Lower lobe of right lung (tissue), 2 donors: ENCODE measurements at places on chromosomes 12 and 14. TPM values are rescaled to one million over a fixed set of nuclear protein-coding genes. Genes with fewer than 3 reads are reported as not detected.

- no peak overlapping the region for H3K4me3 ChIP-seq
- H3K27ac ChIP-seq, result no peak overlapping the region
- H3K27me3 ChIP-seq, result no peaks in the 10 kb centered on the region
- H3K4me1 ChIP-seq, result no peaks in the 10 kb centered on the region
These were observed 31.9 kb upstream of the PAPOLA start for GRCh38 chr14:96470331-96470730.

DNA sequence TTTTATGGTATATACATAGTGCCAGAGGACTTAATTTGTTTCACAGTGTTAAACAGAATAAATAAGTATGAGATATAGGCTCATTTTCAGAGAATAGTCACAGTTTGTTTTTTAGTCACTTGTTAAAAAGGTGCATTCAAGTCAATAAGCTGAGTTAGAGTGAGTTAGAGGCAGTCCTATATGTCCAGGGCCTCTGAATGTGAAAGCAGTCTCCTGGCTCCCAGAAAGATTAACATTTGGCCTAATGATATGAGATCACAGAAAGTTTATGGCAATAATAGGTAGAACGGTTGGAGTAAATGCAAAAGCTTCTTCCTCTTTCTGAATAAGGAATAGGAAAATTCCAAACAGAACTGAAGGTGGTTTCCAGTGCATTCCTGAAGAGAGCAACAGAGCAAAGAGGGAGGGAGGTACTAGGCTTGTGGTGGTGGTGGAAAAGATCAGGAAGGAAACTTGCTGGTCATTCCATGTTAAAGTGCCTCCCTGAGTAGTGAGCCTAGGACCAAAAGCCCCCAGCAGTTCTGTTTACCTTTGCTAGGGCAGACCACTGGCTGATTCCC lies 54.4 kb downstream of the SLC38A4 start:
- peaks cover 10% of the 10 kb centered on the region for H3K4me1 ChIP-seq
- H3K36me3 ChIP-seq, result no peaks in the 10 kb centered on the region
- H3K27me3 ChIP-seq, result no peaks in the 10 kb centered on the region
- no peak overlapping the region for H3K4me3 ChIP-seq

The RNF41 gene
- total RNA-seq, result 49.8 TPM

DNA sequence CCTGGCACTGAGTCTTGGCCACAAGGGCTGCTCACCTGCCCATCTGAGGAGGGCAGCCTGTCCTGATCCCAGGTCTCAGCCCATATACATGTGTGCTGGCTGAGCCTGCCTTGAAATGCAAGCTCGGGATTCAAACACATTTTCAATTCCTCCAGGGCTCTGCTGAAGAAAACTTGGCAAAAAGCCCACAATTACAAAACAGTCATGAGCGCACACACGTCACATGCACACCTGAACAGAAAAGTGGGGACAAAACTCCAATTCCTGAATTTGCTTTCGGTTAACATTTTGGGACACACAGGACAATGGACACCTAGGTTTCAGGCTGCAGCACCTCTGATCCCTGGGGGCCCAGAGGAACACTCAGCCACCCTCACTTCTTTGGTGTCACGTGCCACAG lies 113.9 kb downstream of the RBM19 start:
- no peaks in the 10 kb centered on the region for H3K27me3 ChIP-seq
- H3K27ac ChIP-seq, result no peak overlapping the region
- H3K4me1 ChIP-seq, result no peaks in the 10 kb centered on the region
- H3K36me3 ChIP-seq, result peaks cover 36% of the 10 kb centered on the region
- no peak overlapping the region for H3K4me3 ChIP-seq
- DNase-seq, result no peak

The BICDL1 gene
- total RNA-seq, result 9.0 TPM

The MIP gene
- total RNA-seq, result not detected

DNA sequence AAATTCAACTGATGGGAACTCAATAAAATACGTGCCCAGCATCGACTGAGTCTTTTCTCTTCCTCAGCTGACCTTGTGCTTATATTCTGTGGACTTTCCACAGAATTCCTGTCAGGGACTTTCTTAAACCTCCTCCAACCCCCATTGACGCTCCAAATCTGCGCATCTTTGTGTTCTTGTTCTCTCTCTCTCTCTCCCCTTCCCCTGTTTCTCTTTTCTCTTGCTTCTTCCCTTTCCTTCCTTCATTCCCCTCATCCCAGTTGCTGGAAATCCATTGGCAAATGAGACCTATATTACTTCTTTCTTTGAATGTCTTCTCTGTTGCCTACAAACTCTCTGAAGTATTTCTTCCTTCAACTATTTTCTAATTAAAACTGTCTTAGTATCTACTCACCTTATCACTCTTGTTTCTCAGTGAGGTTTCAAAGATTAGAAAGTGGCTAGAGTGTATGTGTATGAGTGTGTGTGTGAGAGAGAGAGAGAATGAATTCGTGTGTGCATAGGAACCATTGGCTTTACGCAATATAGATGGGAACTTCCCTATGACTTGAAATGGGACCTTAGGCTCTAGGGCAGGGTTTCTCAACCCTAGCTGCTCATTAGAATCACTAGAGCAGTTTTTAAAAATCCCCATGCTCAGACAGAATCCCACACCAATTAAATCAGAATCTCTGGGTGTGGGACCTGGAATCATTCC lies 41.8 kb upstream of the DHRS7 start:
- no peaks in the 10 kb centered on the region for H3K36me3 ChIP-seq
- no peak overlapping the region for H3K4me3 ChIP-seq
- DNase-seq, result no peak
- no peaks in the 10 kb centered on the region for H3K4me1 ChIP-seq
- H3K27me3 ChIP-seq, result no peaks in the 10 kb centered on the region

DNA sequence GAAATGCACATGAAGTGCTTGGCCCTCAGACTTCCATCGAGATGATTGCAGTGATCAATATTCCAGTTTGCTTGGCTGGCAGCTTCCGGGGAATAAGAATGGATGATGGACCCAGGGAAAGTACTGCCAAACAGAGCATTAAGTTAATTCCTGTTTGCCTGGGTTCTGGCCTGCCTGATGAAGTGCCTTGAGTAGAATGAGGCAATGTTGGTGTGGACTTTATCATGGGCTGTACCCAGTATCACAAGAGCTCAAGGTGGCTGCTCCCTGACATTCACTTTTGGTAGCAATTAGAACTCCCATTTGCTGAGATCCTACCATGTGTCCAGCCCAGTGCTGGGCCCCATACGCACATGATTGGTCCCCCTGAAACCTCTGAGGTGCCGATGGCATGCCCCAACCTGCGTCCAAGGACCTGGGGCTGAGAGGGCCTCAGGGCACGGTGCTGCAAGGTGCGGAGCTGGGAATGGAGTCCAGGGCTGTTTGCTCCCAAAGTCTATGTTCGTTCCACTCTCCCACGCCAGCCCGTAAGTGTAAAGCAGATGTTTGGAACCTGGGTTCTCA lies 80.7 kb downstream of the SLC25A47 start:
- peaks cover 13% of the 10 kb centered on the region for H3K4me1 ChIP-seq
- DNase-seq, result no peak
- H3K27me3 ChIP-seq, result no peaks in the 10 kb centered on the region
- H3K4me3 ChIP-seq, result no peak overlapping the region
- H3K36me3 ChIP-seq, result no peaks in the 10 kb centered on the region

The TRIM9 gene
- total RNA-seq, result 0.92 TPM

DNA sequence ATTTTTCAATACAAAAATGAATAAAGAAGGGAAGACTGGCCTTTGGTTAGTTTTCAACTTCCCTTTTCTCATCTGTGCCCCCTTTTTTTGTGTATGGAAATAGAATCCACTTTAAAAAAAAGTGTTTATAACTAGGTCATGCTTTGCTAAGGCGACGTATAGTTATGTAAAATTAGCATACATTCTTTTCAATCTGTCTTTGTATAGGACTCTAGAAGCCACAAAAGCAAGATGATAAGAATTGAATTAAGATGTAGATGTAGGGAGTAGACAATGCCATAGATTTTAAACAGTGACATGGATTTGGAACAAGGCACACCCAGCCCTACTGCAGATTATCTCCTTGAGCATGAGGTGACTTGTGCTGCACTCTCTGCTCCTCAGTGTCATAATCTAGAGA lies 354.3 kb downstream of the TMTC2 start:
- DNase-seq, result no peak
- no peaks in the 10 kb centered on the region for H3K36me3 ChIP-seq
- H3K27ac ChIP-seq, result no peak overlapping the region

DNA sequence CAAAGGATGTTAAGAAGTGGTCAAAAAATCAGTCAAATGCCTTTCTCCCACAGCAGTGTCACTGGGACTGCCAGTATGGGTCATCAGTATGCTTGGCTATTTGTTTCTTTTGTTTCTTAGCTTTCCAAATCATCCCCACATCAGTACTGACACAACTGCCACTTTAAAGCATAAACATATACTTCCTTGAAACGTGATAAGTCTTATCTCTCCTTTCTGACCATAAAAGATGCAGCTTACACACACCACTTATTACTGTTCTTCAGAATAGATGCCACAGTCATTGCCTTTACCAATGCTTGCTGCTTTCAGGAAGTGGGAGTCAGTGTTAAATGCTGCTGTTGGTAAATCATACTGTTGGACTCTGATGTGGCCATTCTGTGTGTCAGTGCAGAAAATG lies 18.6 kb upstream of the GARIN2 start:
- H3K27ac ChIP-seq, result no peak overlapping the region
- no peaks in the 10 kb centered on the region for H3K27me3 ChIP-seq
- no peak for DNase-seq
- no peak overlapping the region for H3K4me3 ChIP-seq
- H3K4me1 ChIP-seq, result no peaks in the 10 kb centered on the region
- H3K36me3 ChIP-seq, result no peaks in the 10 kb centered on the region

The SMCO2 gene
- total RNA-seq, result 0.47 TPM

DNA sequence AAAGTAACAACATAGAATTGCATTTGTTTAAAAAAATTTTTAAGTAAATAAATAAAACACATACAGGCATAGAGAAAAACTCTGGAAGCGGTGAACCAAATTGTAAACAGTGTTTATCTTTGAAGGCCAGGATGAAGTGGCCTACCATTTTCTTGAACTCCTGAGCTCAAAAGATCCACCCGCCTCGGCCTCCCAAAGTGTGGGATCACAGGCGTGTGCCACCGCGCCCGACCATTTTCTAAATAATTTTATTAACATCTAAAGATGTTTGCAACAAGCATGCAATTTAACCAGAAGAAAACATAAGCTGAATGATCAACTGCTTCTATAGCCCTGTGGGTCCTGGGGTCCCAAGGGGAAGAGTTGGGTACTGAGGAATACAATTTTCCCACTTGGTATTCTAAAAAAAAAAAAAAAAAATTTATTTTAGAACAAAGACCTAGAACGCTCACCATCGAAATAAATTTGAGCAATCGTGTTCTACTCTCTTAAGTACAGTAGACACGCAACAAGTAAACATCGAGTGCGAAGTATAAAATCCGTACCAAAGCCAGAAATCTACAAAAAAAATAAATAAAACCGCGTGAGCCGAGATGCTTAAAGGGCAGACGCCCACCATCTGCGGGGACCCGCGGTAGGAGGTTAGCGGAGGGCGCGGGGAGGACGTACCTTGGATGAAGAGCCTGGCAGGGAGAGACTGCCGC lies 484 bp downstream of the MIS18BP1 start:
- no peaks in the 10 kb centered on the region for H3K27me3 ChIP-seq
- peak overlapping the region; percentile 86 for H3K4me3 ChIP-seq
- H3K27ac ChIP-seq, result peak overlapping the region; percentile 98
- peaks cover 38% of the 10 kb centered on the region for H3K4me1 ChIP-seq
- no peak for DNase-seq

The PTPRR gene
- total RNA-seq, result 1.4 TPM

DNA sequence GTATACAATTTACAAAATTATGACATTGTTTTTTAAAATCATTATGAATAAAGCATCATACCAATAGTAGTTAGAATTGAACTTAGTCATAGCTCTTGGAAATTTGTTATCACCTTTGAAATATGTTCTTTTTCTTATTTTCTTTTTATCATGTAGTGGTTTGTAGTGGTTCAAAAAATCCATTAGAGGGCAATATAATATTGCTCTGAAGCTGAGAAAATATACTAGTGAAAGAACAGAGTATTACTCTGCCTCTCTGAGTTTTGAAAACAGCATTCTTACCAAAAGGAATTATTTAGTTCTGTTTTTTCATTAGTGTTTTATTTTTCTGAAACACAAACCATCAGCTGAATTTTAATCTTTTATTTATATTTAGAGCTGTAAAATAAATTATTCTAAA lies 76.2 kb downstream of the PDZRN4 start:
- no peaks in the 10 kb centered on the region for H3K4me1 ChIP-seq
- no peaks in the 10 kb centered on the region for H3K27me3 ChIP-seq
- H3K4me3 ChIP-seq, result no peak overlapping the region
- DNase-seq, result no peak
- H3K27ac ChIP-seq, result no peak overlapping the region

The ARL1 gene
- total RNA-seq, result 77.5 TPM

DNA sequence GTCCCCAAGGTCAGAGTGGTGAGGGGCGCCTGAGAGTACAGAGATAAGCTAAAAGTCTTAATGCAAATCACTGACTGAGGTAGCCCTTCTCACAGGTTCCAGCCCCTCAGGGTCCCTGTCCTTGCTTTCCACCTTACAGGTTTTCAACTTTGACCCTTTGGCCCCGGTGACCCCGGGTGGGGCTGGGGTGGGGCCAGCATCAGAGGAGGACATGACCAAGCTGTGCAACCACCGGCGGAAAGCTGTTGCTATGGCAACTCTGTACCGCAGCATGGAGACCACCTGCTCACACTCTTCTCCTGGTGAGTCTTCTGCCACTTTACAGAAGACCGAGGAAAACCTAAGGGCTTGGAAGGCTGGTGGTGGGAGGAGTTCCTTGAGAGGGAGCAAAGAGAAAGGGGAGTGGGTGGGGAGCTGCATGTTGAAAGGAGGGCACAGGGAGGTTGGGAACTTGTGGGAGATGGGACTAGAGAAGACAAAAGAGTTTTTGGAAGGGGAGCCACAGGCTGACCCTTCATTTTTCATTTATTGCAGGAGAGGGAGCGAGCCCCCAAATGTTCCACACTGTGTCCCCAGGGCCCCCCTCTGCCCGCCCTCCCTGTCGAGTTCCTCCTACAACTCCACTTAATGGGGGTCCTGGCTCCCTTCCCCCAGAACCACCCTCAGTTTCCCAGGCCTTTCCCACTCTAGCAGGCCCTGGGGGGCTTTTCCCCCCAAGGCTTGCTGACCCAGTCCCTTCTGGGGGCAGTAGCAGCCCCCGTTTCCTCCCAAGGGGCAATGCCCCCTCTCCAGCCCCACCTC lies 2.4 kb downstream of the MBD6 start:
- no peaks in the 10 kb centered on the region for H3K27me3 ChIP-seq
- no peak for DNase-seq
- no peak overlapping the region for H3K4me3 ChIP-seq
- H3K27ac ChIP-seq, result no peak overlapping the region
- H3K4me1 ChIP-seq, result peaks cover 35% of the 10 kb centered on the region

- H3K4me1 ChIP-seq, result peaks cover 47% of the 10 kb centered on the region
- H3K27me3 ChIP-seq, result no peaks in the 10 kb centered on the region
- peak overlapping the region; percentile 68 for H3K27ac ChIP-seq
- DNase-seq, result no peak
These were observed 2.4 kb upstream of the RNASE7 start for GRCh38 chr14:21039585-21040369.

The LBHD2 gene
- not detected for total RNA-seq
